AML-193 (cell line): ENCODE measurements at places on chromosomes 7 and 10.
A peak's percentile ranks its signal among the peaks of the same experiment; 100 is the strongest.

DNA sequence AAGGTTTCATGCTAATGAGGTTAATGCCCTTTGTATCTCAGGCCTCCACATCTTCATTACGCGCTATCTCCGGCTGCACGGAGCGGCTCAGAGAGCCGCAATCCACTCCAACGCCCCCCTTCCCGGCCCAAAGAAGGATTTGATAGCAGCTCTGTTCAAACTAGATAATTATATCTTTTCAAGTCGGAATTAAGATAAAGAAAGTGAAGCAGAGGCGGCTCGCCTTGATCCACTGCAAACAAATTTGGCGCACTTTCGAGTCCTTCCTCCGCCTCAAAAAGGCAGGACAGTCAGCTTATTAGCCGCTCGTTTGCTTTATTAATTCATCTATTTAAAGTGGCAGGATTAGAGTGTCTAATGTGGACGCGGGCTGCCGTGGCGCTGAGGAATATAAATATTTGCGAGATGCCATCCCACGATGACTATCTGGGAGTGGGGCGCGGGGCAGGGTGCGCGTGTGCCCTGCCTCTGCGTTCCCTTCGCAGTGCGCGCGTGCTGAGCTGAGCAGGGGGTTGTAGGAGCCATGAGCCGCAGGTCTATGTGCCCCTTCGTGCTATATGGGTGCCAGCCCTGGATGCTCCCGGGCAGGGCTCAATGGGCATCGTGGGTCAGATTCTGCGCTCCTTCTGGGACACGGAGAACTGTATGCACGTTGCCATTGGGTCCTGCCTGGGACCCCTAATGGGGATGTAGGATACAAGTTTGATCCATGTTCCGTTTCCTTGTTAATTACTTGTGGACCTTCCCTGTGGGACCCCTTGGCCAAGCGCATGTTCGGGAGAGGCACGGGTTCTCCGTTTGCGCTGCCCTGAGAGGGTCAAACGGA lies 9.0 kb downstream of the EMX2 start:
- no peak for DNase-seq

DNA sequence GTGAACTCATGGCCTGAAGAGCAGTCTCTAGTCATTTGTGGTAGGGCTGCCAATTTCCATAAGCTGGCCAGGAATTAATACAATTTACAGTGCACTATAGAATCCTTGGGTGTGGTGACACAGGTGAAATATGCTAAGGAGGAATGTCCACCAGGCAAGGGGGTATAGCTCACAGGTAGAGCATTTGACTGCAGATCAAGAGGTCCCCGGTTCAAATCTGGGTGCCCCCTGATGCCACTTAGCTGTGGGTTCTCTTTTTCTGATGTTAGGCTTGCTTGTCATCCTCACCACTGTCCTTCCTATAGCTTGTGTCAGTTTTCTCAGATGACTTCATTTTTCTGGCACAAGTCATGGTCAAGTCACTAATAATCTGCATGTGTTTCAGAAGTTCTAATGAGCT lies 108.7 kb downstream of the ZNF467 start:
- no peak for DNase-seq

DNA sequence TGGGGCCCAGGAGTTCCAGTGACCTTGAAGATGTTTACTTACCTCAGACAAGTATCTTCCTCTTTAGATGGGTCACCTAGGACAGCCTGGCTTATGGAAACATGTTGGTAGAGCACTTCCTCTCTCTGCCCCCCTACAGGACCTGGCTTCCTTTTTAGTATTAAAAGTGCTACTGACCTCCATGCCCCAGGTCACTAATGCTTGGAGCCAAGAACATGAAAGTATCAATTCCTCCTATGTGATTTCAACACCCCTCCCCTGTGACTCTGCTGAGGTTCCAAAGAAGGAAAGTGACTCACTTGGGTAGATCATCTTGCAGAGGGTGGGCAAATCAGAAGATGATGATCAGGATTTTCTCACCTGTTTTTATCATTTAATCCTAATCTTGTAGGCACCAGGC lies 125.3 kb upstream of the CCDC6 start:
- peak; percentile 50 for DNase-seq

DNA sequence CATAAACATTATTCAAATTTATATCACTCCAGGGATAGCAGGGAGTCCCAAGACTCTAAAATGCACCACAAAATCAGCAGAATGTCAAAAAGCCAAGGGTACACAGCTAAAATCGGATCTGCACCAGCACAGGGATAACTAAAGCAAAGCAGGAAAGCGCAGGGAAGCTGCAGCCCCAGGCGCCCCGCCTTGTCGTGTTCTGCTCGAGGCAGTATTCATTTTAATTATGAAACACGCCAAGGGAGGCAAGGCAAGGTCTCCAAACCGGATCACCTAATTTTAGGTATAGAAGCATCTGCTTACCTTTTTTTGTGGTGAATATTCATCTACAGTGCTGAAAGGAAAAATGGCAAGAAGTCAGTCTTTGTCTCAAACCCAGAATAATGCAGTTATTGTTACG lies 199.4 kb downstream of the RAPGEF5 start:
- DNase-seq = no peak

DNA sequence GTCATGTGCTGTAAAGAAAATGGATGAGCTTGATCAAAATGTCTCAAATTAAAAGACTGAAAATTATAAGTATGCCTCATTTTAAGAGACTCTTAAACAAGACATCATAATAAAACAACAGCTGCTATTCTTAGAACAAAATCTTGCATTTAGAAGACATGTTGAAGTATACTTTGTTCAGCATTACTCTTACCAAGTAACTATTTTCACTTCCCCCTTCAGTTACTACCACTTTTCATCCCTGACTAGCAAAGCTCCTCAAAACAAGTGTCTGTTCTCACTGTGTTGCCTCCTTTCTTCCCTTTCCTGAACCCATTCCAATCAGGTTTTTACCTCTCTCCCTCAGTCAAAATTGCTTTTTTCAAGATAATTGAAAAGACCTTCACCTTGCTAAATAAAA lies 31.6 kb downstream of the ELAPOR2 start:
- no peak for DNase-seq

- no peak for DNase-seq
Measured at GRCh38 chr7:1090686-1091643, 3.1 kb downstream of the GPER1 start.

DNA sequence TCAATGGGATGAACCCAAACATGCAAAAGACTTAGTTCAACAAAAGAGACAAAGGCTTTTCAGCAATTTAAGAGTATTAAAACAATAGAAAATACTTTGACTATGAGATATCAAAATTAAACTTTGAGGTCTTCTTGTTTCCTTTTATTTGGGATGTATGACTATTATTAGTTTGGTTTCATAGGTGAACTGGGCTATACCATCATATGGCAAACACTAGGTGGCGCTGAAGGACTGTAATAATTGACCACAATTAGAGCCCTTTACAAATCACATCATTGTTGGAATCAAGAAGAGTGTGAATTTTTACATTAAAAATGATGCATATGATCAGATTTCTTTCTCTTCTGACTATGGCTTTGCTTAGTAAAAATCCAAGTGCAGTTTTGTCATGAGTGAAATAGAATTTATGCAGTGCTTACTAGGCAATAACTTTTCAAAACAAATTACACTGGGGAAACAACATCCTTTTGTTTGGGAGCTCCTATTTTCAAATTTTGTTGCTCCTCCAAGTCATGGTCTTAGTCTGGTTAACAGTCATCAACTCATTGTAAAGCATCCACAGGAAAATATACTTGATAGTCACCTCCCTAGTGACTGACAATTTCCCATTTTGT lies 14.7 kb upstream of the NXPH1 start:
- peak; percentile 50 for DNase-seq

DNA sequence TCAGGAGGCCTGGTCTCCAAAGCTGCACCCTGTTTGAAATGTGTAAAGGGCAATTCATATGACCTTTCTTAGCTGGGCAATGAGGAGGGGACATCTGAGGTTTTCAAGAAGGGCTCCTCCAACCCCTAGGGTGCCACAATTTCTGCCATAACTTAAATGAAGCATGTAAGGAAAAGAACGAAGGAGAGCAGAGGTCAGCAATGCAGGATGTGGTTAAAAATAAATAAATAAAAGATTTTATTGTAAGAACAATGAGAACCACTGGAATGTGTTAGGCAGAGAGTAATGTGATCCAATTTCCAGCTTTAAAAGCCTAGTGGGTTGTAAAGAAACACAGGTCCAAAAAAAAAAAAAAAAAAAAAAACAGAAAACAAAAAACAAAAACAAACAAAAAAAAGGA lies 673.1 kb downstream of the TNS3 start:
- DNase-seq = no peak

DNA sequence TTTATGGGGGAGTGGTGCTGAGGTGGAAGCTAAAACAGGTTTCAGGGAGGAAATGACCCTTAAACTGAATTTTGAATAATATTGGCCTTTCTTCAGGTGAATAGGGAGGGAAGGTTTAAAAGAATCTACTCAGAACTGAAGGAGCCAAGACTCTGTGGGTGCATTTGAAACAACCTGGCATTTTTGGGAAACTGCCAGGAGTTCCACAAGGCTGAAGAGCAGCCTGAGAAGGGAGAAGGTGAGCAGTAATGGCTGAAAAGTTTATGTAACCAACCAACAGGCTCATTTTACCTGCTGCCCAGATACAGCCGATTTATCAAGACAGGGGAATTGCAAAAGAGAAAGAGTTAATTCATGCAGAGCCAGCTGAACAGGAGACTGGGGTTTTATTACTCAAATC lies 4.0 kb upstream of the PANK1 start:
- DNase-seq = no peak

DNA sequence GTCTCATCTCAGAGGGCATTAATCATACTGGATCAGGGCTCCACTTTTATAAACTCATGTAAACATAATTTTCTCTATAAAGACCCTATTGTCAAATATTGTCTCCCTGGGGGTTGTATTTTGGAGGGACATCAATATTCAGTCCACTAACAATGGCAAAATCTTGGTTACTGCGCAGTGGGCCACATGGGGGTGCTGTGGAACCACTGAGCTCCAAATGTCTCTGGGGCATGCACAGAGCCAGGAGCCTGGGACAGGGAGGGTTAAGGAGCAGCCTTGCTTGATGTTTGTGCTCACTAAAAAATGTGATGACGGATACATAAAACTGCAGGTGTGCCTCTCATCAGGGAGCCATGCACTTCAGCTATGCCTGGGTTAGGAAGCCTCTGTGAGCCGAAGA lies 62.1 kb upstream of the PRSS58 start:
- peak; percentile 9 for DNase-seq

DNA sequence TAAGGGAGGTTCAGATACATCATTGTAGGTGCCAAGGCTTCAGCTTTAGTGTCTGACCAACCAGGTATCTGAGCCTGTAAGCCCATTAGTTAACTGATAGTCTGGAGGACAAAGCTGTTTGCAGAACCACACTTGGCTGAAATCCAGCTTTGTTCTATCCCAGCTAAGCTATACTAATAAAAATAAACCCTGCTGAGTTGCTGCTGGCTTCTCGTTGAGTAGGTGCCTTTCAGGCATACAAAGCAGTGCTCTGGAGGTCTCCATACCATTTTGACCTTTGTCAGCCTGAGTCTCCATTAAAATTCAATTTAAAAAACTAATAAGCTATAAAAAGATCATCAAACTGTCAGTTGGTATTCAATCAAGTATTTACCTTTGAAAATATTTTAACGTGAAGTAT lies 22.0 kb downstream of the CDCA7L start:
- DNase-seq = no peak

GRCh38 chr10:120818301-120818700 lies 32.9 kb upstream of the WDR11 start:
- DNase-seq = no peak

- no peak for DNase-seq
Measured at GRCh38 chr7:71705217-71705616, 573.3 kb downstream of the GALNT17 start.

- no peak for DNase-seq
Measured at GRCh38 chr10:44335330-44336021, 49.4 kb downstream of the CXCL12 start.

DNA sequence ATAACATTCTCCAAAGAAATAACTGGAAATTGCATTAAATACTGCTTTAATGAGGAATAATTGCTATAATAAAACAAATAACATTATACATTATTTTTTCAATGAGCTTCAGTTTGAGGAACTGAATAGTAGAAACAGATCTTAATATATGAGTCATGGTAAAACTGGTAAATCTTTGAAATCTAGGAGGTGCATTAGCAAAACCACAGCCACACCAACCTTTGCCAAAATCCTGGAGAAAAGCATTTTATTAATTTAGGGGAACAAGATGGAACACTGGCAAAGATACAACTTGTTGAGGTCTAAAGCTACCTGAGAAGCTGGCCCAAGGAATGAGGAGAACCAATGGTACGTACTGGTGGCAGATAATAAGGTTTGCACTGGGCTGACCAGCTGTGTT lies 5.4 kb upstream of the ASL start:
- DNase-seq = no peak

- no peak for DNase-seq
Measured at GRCh38 chr7:134873253-134873652, 93.8 kb downstream of the CALD1 start.

DNA sequence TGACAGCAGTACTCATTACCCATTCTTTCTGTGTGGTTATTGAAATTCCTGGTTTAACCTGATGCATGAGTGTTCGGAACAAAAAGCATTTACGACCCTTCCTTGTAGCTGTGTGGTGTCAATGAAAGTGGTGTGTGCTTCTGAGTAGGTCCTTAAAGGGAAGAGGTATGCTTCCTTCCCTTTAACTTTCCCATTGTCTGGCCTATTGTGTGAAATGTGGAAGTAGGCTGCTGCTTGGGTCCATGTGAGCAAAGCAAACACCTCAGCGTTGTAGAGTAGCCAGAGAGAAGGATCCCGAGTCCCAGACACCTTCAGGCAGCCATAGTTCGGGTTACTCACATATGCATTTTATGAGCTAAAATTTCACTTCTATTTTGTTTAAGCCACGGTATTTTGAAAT lies 74.7 kb downstream of the TSPAN12 start:
- DNase-seq = no peak

GRCh38 chr10:82925547-82925946 lies 1050.6 kb downstream of the NRG3 start:
- no peak for DNase-seq

- no peak for DNase-seq
Measured at GRCh38 chr7:135098391-135098790, 49.5 kb upstream of the TMEM140 start.

GRCh38 chr10:129105266-129105665 lies 361.8 kb upstream of the MGMT start:
- no peak for DNase-seq

GRCh38 chr7:101902680-101903514 lies 85.5 kb downstream of the CUX1 start:
- DNase-seq = no peak

DNA sequence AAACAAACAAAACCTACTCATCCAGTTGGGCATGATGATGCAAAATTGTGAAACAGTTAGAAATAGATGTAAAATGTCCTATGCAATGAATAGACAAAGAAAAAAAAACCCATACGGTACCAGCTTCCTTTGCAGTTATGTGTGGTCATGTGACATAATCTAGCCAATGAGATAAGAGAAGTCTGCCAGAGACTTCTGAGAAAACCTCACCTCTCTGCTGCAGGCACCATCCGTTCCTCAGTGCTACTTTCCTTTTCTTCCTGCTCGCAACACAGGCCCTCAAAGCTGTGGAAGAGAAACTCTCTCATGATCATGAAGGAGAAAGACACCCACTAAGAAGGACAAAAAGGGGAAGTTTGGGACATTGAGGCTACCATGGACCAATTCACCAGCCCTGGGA lies 76.8 kb upstream of the CARD11 start:
- DNase-seq = no peak

- DNase-seq = no peak
Measured at GRCh38 chr10:132065491-132066105, at the start of gene JAKMIP3. TSS of gene JAKMIP3 (plus strand) at chr10:132065946. CDS start at chr10:132104809, 38,863 bp downstream.
